Lung (tissue), 17 donors: ENCODE measurements at places on chromosomes 6 and 20. TPM values are rescaled to one million over a fixed set of nuclear protein-coding genes. Genes with fewer than 3 reads are reported as not detected.

GRM4 gene
- polyA plus RNA-seq, result 0.06 TPM

RSPH4A gene
- 5.4 TPM for polyA plus RNA-seq

BCAS1 gene
- polyA plus RNA-seq, result 1.2 TPM

LTA gene
- 0.40 TPM for polyA plus RNA-seq

CRISP2 gene
- polyA plus RNA-seq, result 1.5 TPM

WFDC13 gene
- 0.03 TPM for polyA plus RNA-seq

GRIK2 gene
- 0.12 TPM for polyA plus RNA-seq

DDRGK1 gene
- 93.6 TPM for polyA plus RNA-seq

ETV7 gene
- polyA plus RNA-seq, result 6.6 TPM

IRF4 gene
- 1.1 TPM for polyA plus RNA-seq

CDC25B gene
- polyA plus RNA-seq, result 47.9 TPM

C6orf118 gene
- 5.5 TPM for polyA plus RNA-seq

HFE gene
- polyA plus RNA-seq, result 5.7 TPM

PLTP gene
- polyA plus RNA-seq, result 26.9 TPM

POLR1C gene
- 50.7 TPM for polyA plus RNA-seq

HDGFL1 gene
- polyA plus RNA-seq, result not detected

CDK19 gene
- polyA plus RNA-seq, result 6.0 TPM

TP53TG5 gene
- 0.28 TPM for polyA plus RNA-seq

LY6G6F gene
- polyA plus RNA-seq, result 2.2 TPM

SNPH gene
- 2.6 TPM for polyA plus RNA-seq

GGTLC1 gene
- 98.4 TPM for polyA plus RNA-seq

GLP1R gene
- polyA plus RNA-seq, result 0.06 TPM

MEI4 gene
- not detected for polyA plus RNA-seq

JPH2 gene
- polyA plus RNA-seq, result 2.5 TPM

PPT2 gene
- polyA plus RNA-seq, result 7.3 TPM

OR2B2 gene
- not detected for polyA plus RNA-seq

C6orf58 gene
- 0.08 TPM for polyA plus RNA-seq

HLA-DRB5 gene
- polyA plus RNA-seq, result 18.2 TPM
